ENCODE measurements at places on chromosomes 11 and 22.

GRCh38 chr22:17891481-17892167 is 117.4 kb upstream of the BID start:
- H3K4me1 ChIP-seq: no peaks in the 10 kb centered on the region
- H3K36me3 ChIP-seq: peaks cover 74% of the 10 kb centered on the region
- DNase-seq: no peak
- H3K4me3 ChIP-seq: no peak overlapping the region
- H3K27me3 ChIP-seq: no peaks in the 10 kb centered on the region

DNA sequence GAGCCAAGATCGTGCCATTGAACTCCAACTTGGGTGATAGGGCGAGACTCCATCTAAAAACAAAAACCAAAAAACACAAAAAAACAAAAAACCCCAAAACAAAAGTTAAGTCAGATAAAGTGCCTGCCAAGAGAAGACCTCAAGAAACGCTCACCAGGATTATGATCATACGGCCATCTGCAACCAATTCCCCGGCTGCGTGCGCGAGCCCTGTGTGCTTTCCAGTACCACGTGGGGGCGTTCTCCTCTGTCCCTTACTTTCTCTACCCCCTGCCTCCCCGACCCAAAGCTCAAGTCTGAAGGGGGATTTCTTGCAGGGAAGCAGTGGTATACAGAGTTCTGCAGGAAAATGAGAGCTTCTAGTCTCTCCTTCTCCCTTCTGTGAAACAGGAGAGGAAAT is 10.5 kb upstream of the RPS19BP1 start:
- no peaks in the 10 kb centered on the region for H3K27me3 ChIP-seq
- no peaks in the 10 kb centered on the region for H3K4me1 ChIP-seq
- no peak overlapping the region for H3K27ac ChIP-seq
- DNase-seq: peak; percentile 39
- no peak overlapping the region for H3K4me3 ChIP-seq

DNA sequence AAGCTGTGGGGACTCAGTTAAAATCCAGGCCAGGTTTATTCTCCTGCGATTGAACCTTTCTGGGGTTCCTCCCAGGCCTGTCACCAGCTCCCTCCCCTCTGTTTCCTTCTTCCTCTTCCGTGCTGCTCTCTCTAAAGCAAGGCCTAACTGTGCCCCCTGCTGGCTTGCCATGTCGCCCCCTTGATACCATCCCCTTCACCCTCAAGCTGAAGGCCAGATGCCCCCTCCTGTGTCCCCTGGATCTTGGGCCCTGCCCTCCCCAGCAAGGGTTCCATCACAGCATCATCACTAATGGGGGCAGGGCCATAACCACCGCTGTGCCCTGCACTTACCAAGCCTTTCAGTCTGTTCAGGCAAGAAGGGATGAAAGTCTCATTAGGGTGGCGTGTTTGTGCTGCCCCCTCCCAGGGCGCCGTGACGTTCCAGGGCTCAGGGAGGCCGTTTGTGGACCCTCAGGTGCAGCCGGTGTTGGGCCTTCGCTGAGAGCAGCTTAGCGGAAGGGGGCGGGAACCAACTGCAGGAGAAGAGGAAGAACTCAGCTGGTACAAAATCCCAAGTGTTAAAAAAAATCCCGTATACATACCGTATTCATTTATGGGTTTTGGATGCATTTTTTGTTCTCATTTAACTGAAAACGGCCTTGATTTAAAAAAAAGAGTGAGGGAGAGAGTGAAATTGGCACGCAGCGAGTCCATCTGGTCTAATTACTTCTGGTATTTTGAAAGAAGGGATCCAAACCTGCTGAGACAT is 69.9 kb downstream of the MPPED1 start:
- H3K27ac ChIP-seq: no peak overlapping the region
- H3K27me3 ChIP-seq: no peaks in the 10 kb centered on the region
- H3K4me3 ChIP-seq: no peak overlapping the region
- peak; percentile 17 for DNase-seq

DNA sequence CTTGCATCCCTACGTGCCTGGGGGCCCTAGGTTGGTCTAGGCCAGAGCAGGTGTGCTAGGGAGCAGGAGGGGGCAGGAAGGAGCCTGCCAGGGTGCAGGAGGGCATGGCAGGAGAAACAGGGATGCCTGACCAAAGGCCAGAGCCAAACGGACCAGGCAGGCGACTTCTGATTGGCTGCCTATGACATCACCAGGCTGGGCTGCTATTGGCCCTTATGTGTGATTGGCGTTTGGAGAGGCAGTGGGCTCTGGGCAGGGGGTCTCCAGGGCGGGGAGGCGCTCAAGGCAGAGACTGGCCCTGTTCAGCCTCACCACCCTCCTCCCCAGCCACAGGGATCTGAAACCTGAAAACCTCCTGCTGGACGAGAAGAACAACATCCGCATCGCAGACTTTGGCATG is 44.4 kb downstream of the MOB2 start:
- no peak overlapping the region for H3K4me3 ChIP-seq
- no peak for DNase-seq
- no peaks in the 10 kb centered on the region for H3K4me1 ChIP-seq
- no peak overlapping the region for H3K27ac ChIP-seq
- no peaks in the 10 kb centered on the region for H3K27me3 ChIP-seq

GRCh38 chr11:40354121-40354520 is 1105.3 kb downstream of the LRRC4C start:
- no peaks in the 10 kb centered on the region for H3K36me3 ChIP-seq
- no peaks in the 10 kb centered on the region for H3K4me1 ChIP-seq
- no peaks in the 10 kb centered on the region for H3K27me3 ChIP-seq
- DNase-seq: no peak

DNA sequence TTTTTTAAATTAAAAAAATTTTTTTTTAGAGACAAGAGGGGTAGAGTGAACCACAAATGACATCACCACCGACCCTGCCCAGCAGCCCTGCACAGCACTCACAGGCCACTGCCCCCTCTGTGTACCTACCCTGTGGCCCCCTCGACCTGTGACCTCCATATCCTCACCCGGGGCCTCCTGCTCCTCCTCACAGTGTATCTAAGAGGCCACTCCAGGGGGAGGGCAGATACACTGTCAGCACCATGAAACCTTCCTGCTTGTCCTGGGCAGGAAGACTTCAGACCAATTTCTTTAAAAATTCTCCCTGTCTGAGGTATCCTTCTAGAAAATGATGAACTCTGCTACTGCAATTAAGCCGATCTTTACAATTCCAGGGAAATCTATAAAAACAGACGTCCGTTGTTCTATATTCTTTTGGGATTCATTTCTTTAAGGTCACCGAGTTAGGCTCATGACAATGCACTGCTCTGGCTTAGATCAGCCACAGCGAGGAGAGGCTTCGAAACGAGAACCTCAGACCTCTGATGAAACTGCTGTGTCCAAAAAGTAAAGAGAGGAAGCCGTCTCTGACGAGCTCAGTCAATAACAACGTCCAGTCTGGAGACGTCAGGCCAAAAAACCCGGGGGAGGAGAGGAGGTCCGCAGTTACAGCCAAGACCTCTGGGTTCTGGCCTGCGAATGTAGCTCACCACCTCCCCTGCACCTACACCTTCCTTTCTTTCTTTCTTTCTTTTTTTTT is 17.5 kb downstream of the NFAM1 start:
- no peaks in the 10 kb centered on the region for H3K36me3 ChIP-seq
- H3K27ac ChIP-seq: no peak overlapping the region
- no peak for DNase-seq
- H3K27me3 ChIP-seq: peaks cover 7% of the 10 kb centered on the region
- H3K4me3 ChIP-seq: no peak overlapping the region

GRCh38 chr11:111635706-111636045 is 33.4 kb downstream of the SIK2 start:
- DNase-seq: no peak
- peaks cover 8% of the 10 kb centered on the region for H3K4me1 ChIP-seq
- no peak overlapping the region for H3K4me3 ChIP-seq
- peaks cover 3% of the 10 kb centered on the region for H3K36me3 ChIP-seq
- H3K27me3 ChIP-seq: no peaks in the 10 kb centered on the region
- no peak overlapping the region for H3K27ac ChIP-seq

DNA sequence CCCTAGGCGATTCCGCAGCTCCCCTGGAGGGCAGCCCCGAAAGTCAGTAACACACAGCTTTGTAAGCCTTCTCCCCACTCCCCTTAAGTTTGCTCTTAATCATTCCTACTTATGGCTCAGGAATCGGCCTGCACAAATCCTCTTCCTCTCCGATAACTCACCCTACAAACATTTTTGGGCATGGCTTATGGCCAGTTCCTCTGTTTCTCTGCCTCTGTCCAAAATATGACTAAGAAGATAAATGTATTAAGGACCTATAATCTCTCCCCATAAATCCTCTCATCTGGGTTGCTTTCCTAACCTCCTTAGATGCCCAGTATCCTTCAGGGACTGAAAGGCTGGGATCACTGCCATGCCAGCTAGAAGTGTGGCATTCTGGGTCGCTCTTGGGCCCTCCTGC is 41.0 kb downstream of the PAMR1 start:
- no peak overlapping the region for H3K27ac ChIP-seq
- H3K27me3 ChIP-seq: peaks cover 5% of the 10 kb centered on the region
- no peaks in the 10 kb centered on the region for H3K36me3 ChIP-seq
- DNase-seq: no peak
- H3K4me1 ChIP-seq: no peaks in the 10 kb centered on the region

All from DND-41 (cell line).